ENCODE measurements at places on chromosomes 6 and 20. TPM values are rescaled to one million over a fixed set of nuclear protein-coding genes. Genes with fewer than 3 reads are reported as not detected.

The CCR6 gene
- not detected for total RNA-seq

The TNF gene
- 0.54 TPM for total RNA-seq

The POU5F1 gene
- total RNA-seq, result not detected

The RBM38 gene
- total RNA-seq, result 8.6 TPM

The TENT5A gene
- 11.7 TPM for total RNA-seq

The SOX18 gene
- 0.36 TPM for total RNA-seq

The DAAM2 gene
- total RNA-seq, result 12.2 TPM

The HIVEP2 gene
- total RNA-seq, result 13.9 TPM

The CDSN gene
- not detected for total RNA-seq

The TCP1 gene
- total RNA-seq, result 185 TPM
